NCI-H1048 (cell line): ENCODE measurements at places on chromosomes 2 and 18.

DNA sequence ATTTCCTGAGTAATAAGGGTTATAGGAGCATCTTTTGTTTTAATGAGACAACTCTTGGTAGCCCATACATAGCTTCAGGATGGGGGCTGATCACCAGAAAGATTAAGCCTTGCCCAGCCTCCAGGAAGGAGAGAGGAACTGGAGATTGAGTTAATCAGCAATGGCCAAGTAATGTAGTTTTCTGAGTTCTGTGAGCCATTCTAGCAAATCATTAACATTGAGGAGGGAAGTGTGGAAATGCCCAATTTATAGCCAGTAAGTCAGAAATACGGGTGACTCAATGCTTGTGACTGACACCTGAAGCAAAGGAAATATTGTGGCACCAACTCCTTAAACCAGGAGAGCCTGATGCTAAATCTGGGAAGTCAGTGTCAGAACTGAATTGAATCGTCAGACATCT is 205.1 kb upstream of the SRD5A2 start:
- DNase-seq, result no peak

DNA sequence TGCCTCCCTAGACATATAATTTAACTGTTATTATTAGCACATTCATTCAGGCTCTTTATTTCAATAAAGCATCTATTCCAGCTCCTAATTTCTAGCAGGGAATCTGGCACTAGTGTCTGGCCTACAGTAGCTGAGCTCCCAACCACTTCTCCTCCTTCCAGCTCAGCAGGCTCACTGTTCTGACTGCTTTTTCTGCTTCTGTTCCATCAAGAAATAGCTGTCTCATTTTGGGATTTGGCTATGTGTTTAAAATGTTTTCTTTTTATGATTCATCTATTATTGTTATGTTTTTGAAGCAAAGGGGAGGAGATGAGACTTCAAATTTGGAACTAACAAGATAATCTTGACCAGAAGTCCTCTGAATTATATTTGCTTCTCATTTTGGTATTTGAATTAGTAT is 172.7 kb upstream of the SMAD7 start:
- no peak for DNase-seq

DNA sequence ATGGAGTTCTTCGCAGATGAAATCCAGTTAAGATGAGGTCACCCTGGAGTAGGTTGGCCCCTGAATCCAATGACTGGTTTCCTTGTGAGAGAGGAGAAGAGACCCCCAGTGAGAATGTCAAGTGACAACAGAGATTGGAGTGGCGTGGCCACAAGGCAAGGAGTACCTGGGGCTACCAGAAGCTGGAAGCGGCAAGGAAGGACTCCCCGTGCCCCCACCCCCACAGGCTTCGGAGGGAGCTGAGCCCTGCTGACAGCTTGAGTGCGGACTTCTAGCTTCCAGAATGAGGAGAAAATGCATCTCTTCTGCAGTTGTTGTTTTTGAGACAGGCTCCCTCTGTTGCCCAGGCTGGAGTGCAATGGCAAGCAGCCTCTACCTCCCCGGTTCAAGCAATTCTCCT is 78.0 kb upstream of the HPCAL1 start:
- DNase-seq, result no peak

DNA sequence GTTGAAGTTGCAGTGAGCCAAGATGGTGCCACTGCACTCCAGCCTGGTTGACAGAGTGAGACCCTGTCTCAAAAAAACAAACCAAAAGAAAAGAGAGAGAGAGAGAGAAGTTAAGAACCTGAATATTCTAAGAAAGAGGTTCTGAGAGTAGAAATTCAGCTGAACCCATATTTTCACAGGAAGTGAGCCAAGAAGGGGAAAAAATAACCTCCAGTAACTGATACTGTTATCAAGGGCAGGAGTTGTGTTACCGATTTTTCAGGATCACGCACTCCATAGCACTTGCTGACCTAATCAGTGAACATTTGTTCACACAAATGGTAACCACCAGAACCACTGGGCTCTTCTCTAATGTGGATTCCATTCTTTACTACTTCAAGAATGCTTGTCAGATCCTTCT is 39.1 kb upstream of the BZW1 start:
- no peak for DNase-seq

DNA sequence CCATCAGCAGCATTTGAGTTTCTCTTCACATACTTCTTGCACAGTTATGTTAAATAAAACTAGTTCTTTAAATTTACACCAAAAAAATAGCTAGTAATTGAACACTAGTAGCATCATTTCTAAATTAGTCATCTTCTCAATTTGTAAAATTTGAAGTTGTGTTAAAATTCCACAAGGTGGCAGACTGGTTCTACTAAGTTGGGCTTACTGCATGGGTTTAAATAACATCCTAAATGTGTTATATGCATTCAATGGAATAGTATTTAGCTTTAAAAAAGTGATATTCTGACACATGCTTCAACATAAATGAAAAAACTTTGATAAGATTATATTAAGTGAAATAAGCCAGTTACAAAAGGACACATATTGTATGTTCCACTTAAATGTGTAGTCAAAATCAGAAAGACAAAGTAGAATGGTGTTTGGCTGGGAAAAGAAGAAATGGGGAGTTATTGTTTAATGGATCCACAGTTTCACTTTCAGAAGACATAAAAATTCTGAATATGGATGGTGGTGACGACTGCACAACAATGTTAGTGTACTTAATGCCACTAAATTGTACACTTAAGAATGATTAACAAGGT is 28.7 kb upstream of the RPRD1A start:
- no peak for DNase-seq

- no peak for DNase-seq
Observed at GRCh38 chr2:120346667-120347358, 877 bp downstream of the INHBB start.

DNA sequence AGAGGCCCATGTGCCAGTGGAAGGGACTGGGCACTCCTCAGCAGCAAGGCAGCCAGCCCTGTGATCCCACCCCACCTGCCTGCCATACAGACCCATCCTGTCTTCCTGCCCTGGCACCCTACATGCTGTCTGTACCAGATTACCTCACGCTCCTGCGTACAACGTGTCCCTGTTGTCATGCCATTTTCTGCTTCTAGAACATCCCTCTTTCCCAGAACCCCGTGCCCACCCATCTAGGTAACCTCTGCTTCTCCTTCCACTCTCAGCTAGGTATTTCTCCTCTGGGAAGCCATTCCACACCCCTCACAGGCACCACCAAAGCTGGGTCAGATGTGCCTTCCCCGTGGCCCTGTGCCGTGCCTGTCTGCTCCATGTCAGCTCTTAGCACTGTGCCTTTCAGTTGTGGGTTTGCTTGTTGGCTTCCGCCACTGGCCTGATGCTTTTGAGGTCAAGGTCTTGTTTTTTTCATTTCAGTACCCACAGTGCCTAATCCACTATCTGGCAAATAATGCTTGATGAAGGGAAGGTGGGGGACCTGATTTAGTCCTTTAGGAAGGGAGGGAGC is 71.7 kb upstream of the ALPP start:
- DNase-seq, result no peak

DNA sequence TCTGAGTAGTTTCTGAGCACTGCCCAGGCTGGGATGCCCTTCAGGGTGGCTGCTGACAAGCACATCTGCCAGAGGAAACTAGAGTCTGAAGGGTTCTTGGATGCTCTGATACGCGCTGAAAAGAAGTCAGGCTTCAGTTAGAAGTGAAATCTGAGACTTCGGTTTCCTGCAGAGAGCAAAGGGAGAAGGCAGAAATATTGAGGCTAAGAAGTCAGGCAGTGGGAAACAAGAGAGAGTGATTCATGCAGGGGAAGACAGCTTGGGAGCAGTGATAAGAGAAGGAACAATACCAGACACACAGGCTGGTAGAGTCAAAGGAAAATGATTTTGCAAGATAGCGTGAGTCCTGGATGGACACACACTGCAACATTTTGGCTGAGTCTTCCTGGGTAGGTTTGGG is 51.0 kb upstream of the BOD1L2 start:
- no peak for DNase-seq

GRCh38 chr2:113079131-113079530 is 11.4 kb downstream of the IL1F10 start:
- no peak for DNase-seq

DNA sequence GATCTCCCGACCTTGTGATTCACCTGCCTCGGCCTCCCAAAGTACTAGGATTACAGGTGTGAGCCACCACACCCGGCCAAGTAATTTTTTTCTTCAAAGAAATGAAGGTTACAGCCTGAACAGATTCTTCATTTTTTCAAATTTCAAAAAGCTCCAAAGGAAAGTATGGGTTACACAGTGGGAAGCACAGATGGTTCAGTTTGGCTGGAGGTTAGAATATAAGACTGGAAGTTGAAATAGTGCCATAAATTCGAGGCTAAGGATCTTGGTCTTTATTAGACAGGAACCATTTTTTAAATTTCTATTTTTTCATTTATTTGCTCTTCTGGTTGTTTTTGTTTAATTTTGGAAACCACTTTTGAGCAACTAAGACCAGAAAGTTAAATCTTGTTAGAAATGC is 120.0 kb downstream of the STK39 start:
- DNase-seq, result no peak

- no peak for DNase-seq
Observed at GRCh38 chr2:23692263-23692662, 234.7 kb downstream of the ATAD2B start.

GRCh38 chr2:129757915-129758783 is 221.3 kb upstream of the RAB6C start:
- DNase-seq, result no peak

- no peak for DNase-seq
Observed at GRCh38 chr18:79571211-79572092, 108.2 kb upstream of the CTDP1 start.
